SJCRH30 (cell line): ENCODE measurements at places on chromosomes 4 and X. TPM values are rescaled to one million over a fixed set of nuclear protein-coding genes. Genes with fewer than 3 reads are reported as not detected.

- no peak for DNase-seq
Measured at GRCh38 chr4:53314252-53314651, 51.6 kb downstream of the SCFD2 start.

Gene GASK1B
- total RNA-seq: 5.5 and 6.5 TPM in 2 replicates

- no peak for DNase-seq
Measured at GRCh38 chr4:35538807-35539206, 705.5 kb downstream of the ARAP2 start.

GRCh38 chrX:94288325-94288724 lies 614.3 kb downstream of the FAM133A start:
- DNase-seq: no peak

DNA sequence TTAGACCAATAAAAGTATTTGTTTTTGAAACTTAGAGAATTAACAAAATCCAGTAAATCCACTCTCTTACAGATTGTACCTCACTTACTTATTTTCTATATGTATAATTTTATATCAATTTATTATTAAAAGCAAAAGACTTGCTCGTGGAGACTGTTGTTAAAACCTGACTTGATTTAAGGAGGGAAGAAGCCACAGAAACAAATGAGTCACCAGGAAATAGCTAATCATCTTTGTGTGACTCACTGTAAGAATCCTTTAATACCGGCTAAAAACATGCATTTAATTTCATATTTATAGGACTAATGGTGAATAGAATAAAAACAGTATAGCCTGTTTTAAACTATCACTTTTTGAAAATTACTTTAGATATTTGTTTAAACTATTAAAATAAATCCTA lies 29.9 kb upstream of the UBE2NL start:
- no peak for DNase-seq

- no peak for DNase-seq
Measured at GRCh38 chrX:24276015-24276414, 37.9 kb downstream of the SUPT20HL2 start.

Gene CT55
- total RNA-seq: 0.08 and 0.40 TPM in 2 replicates

Gene ABCG2
- 0.12 and 0.35 TPM in 2 replicates for total RNA-seq

DNA sequence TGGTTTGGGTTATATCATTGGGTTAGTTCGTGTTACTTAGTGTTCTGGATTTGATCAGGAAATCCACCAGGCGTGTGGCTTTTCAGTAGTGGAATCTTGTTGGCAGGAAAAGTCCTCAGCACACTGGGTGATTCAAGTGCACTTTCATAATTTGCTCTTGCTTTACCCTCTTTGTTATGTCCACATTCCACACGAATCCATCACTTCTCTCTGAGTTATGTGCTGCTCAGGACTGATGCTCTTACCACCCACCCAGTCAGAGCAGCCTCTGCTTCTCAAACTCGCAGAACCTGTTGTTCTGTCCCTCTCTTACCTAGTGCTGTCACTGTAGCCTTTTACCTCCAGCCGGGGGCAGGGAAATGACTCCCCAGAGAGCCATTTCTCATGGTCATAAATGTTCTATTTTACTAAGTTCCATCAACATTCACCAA lies 37.2 kb upstream of the SCRG1 start:
- no peak for DNase-seq

- DNase-seq: no peak
Measured at GRCh38 chrX:2751291-2751690, 549 bp upstream of the XG start.

Gene PAGE1
- not detected in 2 replicates for total RNA-seq

- no peak for DNase-seq
Measured at GRCh38 chr4:17957688-17958087, 63.9 kb downstream of the LCORL start.

DNA sequence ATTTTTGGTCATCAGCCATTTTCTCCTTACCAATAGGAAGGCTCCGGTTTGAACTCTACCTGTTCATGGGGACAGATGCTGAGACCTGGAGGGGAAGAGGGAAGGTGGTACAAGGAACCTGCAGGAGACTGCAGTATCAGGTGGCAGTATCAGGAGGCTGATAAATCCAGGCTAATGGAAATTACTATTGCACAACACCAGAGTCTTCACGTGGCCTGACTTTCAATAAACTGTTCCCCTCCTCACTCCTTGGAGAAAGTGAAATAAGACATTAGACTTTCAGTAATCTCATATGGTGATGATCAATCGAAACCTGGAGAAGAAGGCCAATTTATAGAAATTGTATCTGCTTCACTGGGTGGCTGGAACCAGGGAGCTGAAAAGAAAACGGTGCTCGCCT lies 46.2 kb upstream of the BCOR start:
- no peak for DNase-seq

- DNase-seq: no peak
Measured at GRCh38 chr4:155060419-155060818, 148.0 kb upstream of the NPY2R start.

- peak; percentile 15 for DNase-seq
Measured at GRCh38 chr4:80259012-80259411, 7.5 kb upstream of the FGF5 start.

- DNase-seq: peak; percentile 27
Measured at GRCh38 chr4:186067757-186068385, 1.1 kb upstream of the TLR3 start.

Gene TMPRSS11F
- not detected in 2 replicates for total RNA-seq

- peak; percentile 73 for DNase-seq
Measured at GRCh38 chr4:183443655-183444213, 702 bp upstream of the CDKN2AIP start.

DNA sequence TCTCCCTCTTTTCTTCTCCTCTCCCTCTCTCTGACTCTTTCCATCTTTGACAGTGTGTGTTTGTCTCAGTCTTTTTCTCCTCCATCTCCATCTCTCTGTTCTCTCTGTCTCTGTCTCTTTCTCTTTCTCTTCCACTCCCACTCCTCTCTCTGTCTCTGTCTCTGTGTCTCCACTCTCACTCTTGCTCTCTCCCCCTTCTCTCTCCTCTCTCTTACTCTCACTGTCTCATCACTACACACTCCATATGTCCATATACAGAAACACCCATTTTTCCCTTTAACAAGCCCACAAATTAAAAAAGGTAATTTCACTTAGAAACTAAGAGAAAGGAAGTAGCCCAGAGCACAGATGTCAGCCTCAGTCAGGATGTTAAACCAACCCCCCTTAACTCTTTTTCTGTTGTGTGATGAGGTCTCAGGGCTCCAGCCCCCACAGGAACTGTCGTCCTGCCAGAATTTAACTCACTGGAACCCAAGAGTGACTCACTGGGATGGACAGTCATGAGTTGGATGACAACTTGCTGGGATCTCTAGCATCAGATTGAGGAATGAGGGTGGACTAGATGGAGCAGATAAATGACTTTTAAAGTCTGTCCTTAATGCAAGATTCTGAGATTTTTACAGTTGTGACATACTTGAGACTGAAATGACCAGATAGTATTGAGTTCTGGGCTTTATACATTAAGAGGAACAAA lies 27.5 kb downstream of the OTUD6A start:
- no peak for DNase-seq

GRCh38 chr4:187811591-187811990 lies 184.0 kb upstream of the ZFP42 start:
- no peak for DNase-seq

DNA sequence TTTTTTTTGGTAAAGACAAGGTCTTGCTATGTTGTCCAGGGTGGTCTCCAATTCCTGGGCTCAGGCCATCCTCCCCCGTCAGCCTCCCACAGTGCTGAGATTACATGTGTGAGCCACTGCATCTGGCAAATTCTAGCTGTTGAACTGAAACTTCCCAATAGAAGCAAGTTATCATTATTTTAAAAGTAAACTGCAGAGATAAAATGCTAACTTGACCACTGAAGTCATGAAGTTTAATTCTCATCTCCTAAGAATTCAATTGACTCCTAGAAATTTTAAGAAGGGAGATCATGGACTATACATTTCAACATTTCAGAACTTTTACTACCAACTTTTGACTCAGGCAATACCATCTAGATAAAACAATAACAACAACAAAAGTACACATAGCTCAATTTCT lies 11.7 kb upstream of the EXOSC9 start:
- no peak for DNase-seq

DNA sequence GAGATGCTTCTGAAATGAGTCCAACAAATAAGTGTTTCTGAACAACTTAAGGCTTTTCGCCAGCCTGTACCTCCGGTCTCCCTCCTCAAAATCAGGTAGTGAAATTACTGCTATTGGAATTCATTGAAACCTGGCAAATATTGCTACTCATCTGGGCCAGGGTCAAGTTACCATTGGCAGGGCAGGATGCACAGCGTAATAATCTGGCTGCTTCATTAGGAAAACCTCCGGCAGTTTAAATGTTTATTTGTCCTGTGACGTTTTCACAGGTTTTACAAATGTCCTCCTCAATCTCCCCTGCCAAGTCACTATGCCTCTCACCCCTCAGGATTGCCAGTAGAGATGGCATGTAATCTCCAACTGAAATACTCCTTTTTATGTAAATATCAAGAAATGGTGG lies 92.6 kb upstream of the KDR start:
- DNase-seq: peak; percentile 52

GRCh38 chr4:15235135-15235534 lies 192.7 kb upstream of the C1QTNF7 start:
- no peak for DNase-seq
